ENCODE measurements at places on chromosomes 4 and X.

DNA sequence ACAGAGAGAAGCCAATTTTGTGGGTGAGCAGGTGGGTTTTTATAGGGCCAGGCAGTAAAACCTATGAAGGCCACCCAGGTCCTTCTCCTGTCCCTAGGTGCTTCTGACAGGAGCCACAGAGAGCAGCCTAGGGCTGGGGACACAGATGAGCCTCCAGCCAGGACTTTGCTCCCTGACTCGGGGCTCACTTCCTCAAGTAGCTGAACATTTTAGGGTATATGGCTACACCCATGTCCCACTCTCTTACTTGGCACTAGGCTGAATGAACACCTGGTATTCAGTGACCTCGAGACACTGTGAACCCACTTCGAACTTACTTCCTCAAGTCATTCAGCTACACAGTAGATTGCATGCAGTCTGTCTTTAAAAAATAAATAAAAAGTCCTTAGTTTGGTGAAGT lies 217.3 kb downstream of the MID1IP1 start:
- DNase-seq: no peak

DNA sequence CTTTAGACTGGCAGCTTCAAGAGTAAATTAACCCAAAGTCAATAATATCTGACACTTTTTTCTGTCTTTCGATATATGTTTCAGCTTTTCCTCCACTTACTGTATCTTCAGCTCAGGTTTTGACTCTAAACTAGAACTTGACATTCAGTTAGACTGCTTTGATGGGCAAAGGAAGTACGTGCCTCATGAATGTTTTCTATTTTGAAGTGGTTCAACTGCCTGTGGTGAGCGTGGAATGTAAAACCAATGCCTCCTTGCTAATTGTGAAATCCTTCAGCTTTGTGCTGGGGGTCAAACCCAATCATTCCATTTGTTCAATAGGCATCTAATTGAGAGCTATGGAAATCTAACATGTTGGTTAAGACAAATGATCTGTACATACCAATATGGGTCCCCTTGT lies 857.0 kb upstream of the HTR2C start:
- no peak for DNase-seq

DNA sequence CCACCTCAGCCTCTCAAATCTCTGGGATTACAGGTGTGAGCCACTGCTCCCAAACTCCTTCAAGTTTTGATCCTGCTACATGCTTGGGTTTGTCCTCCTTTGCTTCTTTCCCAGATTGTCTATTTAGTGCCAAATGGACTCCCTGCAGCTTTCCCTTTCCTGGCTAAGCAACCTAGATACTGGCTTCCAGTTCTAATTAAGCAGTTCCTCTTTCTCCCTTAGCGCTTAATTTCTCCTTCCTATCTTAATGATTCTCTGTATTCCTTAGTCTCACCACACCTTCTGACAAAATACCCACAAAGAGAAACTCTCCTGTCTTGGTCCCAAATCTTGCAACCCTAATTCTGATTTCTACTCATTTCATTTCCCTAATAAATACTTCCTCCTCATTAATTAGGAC lies 7.8 kb downstream of the RXFP1 start:
- DNase-seq: no peak

DNA sequence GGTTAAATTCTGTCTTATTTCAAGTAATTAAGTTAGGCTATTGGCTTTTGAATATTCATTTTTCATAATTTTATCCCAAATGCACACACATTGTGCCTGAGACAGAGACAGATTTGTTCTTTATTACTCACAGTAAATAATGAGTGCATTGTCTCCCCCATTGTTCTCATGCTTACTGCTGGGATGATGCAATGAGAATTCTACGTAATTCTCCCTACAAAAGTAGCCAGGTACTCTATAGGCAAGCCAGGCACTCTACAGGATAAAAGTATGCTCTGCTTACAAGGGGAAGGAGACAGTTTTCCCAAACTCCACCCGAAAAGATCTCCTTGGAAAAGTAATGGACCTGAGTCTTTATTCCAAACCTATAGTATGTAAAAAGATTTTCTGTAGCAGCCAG lies 1890.7 kb upstream of the PCDH10 start:
- no peak for DNase-seq

DNA sequence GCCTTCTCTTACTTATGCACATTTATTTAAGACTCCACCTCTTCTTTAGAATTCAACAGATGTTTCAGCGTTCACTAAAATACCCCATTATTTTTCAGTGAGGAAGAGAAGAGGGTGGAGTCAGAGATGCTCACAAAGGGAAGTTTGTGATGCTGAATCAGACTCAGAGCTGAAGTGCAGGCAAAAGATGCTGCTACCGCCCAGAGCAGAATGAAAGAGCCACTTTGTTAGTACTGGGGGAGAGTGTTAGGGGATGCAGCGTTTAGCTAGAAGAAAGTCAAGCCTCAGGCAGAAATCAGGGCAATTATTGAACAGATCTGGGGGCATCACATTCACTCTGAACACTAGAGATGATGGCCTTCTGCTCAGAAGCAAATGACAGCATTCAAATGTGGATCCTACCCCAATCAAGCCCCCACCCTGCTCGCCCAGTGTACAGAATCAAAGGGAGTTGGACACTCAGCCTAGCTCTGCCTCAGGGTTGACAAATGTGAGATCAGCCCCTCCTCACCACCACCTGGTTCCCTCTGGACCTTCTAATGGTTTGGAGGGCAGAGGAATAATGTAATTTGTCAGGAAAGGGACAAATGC lies 138.3 kb downstream of the UNC5C start:
- no peak for DNase-seq

DNA sequence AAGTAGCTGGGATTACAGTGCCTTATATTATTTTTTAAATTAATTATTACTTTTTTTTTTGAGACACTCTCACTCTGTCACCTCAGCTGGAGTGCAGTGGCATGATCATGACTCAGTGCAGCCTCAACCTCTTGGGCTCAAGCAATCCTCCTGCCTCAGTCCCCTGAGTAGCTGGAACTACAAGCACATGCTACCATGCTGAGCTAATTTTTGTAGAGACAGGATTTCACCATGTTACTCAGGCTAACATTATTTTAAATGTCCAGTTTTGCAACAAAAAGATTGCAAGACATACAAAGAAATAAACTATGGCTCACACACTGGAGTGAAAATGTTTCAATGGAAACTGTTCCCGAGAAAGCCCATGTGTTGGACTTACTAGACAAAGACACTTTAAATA lies 59.2 kb downstream of the MND1 start:
- DNase-seq: no peak

- DNase-seq: peak; percentile 57
Measured at GRCh38 chrX:153635788-153636668, 11.0 kb upstream of the DUSP9 start.

GRCh38 chrX:120302434-120302833 lies 8.8 kb downstream of the TMEM255A start:
- DNase-seq: no peak

GRCh38 chrX:136452614-136453013 lies 35.1 kb upstream of the BRS3 start:
- DNase-seq: no peak
